ENCODE measurements at places on chromosomes 13 and 19.

GRCh38 chr13:61685682-61686012 is 270.0 kb upstream of the PCDH20 start:
- peak; percentile 51 for DNase-seq

DNA sequence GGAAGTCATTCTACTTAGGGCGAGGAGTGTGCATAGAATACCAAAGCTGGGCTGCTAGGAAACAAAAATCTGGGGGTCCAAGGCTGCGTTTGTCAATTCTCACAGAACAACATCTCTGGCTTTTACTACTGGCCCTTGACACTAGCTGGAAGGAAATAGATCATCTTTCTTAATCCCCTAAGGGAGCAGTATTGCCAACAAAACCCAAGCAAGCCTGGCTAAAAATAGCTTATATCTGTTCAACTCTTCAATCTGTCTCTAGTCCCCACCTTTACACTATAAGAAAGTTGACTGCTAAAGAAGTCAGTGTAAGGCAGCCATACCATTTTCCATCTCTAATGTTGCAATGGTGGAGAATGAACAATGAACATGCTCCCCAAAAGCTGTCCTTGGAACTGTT is 107.8 kb upstream of the SPRY2 start:
- peak; percentile 9 for DNase-seq

- peak; percentile 70 for DNase-seq
Measured at GRCh38 chr19:46678110-46678732, 17.2 kb upstream of the DACT3 start.

- no peak for DNase-seq
Measured at GRCh38 chr19:33117501-33117900, 14.4 kb upstream of the WDR88 start.

DNA sequence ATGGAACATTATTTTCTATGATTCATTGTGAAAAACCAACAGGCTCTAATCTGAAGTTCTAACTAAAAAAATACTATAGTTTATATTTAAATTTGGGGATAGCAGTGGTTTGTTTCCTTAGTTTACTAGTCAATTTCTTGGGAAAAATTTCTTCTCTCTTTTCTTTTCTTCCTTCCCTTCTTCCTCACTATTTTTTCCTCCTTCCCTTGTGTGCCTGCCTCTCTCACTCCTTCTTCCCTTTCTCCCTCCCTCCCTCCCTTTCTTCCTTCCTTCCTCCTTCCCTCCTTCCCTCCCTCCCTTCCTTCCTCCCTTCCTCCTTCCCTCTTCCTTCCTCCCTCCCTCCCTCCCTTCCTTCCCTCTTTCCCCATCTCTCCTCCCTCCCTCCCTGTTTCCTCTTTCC is 226.5 kb downstream of the ZNF536 start:
- no peak for DNase-seq

DNA sequence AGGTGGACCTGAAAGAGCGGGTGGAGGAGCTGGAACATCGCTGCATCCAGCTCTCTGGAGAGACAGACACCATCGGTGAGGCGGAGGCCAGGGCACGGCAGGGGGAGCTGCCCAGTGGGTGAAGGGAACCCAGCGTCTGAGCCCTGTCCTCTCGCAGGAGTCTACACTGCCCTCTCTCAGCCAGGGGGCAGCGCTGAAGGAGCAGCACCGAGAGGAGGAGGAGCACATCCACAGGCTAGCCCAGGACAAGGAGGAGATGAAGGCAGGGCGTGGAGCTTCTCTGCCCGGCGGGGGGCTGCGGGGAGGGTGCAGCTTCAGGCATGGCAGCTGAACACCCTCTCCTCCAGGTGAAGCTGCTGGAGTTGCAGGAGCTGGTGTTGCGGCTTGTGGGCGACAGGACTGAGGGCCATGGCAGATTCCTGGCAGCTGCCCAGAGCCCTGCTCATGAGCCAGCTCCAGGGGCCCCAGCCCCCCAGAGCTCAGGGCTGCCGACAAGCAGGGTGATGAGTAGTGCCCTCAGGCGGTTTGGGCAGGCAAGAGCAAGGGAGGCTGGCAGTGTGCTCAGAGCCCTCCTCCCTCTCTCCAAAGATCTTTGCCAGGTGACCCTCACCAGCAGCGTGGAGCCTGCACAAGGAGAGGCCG is 31.4 kb upstream of the ZNF492 start:
- no peak for DNase-seq

DNA sequence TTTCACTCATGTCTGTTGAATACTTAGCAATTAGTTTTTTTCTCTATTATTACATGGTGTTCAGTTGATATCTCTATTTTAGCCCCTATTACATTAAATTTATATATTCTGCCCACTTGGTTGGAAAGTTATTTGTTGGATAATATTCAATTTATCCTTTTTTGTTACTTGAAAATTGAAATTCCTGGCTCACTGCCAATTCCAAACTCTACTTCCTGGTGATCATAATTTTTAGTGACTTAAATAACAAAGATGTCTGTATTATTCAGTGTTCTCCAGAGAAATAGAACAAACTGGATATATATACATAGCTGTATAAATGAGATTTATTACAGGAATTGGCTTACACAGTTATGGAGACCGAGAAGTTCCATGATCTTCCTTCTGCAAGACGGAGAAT is 93.6 kb downstream of the GPC5 start:
- DNase-seq: no peak

DNA sequence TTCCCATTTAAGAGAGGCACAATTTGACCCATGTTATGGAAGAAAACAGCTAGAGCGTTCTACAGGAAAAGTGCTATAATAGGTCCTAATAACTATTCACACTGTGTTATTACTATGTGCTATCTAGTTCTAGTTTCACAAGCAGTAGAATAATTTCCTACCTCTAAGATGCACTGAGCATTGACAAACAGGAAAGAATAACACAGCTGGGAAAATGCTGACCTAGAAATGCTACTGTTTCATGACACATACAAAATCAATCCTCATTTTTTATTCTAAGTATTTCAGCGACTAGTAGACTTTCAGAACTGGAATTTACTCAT is 259.5 kb downstream of the ITGBL1 start:
- DNase-seq: no peak

GRCh38 chr19:33089010-33089409 is 8.0 kb downstream of the GPATCH1 start:
- no peak for DNase-seq

DNA sequence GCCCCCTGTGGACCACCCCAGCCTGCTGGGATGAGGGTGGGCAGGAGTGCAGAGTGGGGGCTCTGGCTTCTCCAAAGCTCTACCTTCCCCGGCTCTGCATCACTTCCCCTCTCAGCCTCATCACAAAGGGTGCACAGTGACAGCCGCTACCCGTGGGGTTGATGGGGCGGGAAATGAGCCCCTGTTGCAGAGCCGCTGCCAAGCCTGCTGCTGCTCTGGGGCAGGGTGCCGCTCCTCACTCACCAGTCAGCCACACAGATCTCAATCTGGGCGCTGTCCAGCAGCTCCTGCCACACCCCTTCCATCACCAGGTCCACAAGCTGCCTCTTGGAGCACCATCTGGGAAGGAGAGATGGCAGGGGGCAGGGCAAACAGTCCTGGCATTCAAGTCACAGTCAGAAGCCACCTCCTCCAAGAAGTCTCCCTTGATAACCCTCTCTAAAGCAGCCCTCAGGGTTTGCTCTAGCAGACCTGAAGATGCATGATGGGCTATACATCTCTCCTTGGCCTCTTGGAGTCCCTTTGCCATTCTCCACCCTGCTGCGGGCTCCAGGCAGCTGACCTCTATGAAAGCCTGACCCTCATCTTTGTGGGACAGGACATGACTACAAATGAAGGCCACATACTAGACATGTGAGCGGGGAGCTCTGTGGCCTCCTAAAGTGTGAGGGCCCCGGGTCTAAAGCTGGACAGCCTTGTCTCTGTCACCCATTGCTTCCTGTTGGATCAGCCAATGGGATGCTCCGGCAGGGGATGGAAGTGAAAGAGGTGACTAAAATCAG is 15.7 kb downstream of the MRPS12 start:
- no peak for DNase-seq

DNA sequence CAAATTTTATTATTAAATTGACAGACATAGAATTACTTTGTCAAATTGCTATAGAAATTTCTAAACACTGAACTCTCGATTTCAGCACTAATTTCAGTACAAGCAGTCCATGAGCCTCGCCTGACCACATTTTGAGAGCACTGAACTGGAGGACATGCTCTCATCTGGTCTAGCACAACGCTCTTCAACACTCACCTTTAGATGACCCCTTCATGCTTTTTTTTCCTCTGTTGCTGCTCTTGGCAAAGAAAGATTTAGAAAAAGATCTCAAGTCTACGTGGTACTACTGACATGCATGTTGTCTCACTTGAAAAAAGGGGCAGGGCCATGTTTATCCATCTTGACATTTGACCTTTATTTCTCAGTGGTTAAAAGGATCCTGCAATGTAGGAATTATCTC is 981.5 kb downstream of the DIAPH3 start:
- no peak for DNase-seq

- DNase-seq: no peak
Measured at GRCh38 chr13:66397133-66397532, 833.0 kb downstream of the PCDH9 start.

- no peak for DNase-seq
Measured at GRCh38 chr13:35448465-35448864, 28.0 kb downstream of the MAB21L1 start.

DNA sequence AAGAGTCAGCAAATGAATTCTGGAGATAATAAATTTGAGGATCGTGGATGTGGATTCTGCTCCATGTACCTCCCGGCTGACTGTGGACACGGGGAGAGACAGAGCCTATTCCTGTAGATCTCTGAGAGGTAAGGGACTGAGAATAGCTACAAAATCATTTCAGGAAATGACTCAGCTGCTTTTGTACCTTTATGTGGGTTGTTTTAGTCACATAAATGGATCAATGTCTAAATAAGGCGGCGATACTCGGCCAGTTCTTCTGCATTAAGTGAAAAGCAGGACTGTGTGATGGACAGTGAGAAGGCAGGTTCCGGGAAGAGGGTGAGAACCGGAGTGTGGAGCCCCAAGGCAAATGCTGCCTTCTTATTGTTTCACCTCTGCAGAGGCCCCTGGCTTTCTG is 128.1 kb downstream of the EFNB2 start:
- no peak for DNase-seq

- DNase-seq: no peak
Measured at GRCh38 chr13:66914155-66914554, 316.0 kb downstream of the PCDH9 start.

GRCh38 chr19:19256072-19256969 is 16.8 kb downstream of the TM6SF2 start:
- DNase-seq: no peak

- DNase-seq: peak; percentile 39
Measured at GRCh38 chr13:26629260-26629825, 71.9 kb downstream of the WASF3 start.

DNA sequence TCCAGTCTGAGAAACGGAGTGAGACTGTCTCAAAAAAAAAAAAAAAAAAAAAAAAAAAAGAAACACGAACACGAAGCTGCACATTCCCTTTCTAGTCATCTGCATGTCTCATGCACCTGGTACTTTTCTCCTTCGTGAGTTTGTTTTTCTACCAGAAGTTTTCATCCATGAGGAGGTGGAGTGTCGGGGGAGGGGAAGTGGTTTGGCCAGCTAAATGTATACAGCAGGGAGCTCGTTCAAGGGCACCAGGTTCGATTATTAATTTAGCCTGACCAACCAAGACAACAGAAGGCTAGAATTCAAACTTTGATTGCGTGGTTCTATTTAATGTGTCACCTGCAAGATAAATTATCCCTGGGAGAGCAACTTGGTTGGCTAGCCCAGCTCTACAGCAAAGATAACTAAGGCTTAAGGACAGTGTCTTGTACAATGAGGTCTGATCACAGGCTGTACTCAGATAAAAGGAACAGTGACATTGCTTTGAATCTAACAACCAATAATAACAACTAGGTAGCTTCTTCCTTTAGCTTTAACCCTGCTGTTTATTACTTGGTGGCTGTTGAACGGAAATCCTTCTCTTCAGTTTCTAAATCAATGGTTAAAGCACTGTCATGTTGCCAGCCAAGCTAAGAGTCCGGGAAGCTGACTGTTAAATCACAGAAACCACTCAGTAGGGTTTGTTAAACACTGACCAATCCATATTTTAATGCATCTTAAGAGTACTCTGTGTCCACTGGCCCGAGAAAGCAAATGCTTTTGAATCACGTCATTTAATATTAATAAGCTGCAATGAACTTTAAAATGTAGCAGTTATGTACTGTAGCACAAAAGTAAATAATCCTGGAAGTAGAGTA is 98.4 kb upstream of the STARD13 start:
- no peak for DNase-seq

GRCh38 chr13:103799028-103799427 is 732.8 kb upstream of the SLC10A2 start:
- DNase-seq: peak; percentile 21

GRCh38 chr19:53927739-53928138 is 18.7 kb downstream of the CACNG7 start:
- DNase-seq: no peak

- peak; percentile 68 for DNase-seq
Measured at GRCh38 chr13:81639984-81640582, 1299.2 kb upstream of the SPRY2 start.

- DNase-seq: peak; percentile 14
Measured at GRCh38 chr19:23420824-23421223, 25.6 kb upstream of the ZNF91 start.

DNA sequence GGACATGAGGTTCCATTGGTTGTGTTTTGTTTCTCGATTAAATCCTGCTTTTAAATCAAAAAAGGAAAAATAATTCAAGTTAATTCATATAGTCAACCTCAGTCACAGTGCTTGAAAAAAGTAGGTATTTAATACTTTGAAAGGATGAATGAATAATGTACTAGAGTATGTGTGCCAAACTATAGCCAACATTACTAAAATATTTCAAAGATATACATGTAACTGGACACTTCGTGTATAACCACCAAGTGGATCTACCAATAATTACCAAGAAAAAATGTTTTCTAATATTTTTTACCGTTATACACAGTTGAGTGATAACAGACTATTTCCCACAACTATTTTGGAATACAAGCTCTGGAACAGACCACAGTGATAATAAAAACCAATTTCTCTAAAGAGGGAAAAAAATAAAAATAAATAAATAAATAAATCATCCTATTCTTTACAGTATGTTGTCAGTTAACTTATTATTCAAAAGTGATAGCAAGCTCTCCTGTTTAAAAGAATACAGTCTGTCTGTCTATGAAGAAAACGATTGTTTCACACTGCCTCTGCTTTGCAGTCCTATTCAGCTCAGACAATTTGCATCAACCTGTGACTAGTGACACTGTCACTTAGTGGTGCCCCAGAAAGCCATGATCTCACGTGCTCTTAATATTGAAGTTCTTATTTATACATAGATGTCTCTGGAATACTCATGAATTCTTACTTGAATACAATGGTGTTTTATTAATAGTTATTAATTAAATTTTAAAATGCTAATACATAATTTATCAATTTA is 58.2 kb downstream of the UBL3 start:
- DNase-seq: no peak

- DNase-seq: peak; percentile 72
Measured at GRCh38 chr13:50608370-50608769, 235.1 kb downstream of the DLEU7 start.
